ENCODE measurements at places on chromosomes 1 and 21. TPM values are rescaled to one million over a fixed set of nuclear protein-coding genes. Genes with fewer than 3 reads are reported as not detected.

LAPTM5 gene
- 647 TPM for total RNA-seq

GJA8 gene
- total RNA-seq, result not detected

HSD3B1 gene
- total RNA-seq, result not detected

DNASE2B gene
- total RNA-seq, result not detected

VSIG8 gene
- total RNA-seq, result not detected

KRTAP19-1 gene
- not detected for total RNA-seq

DNAI4 gene
- total RNA-seq, result 2.9 TPM

KRTAP11-1 gene
- total RNA-seq, result not detected

NUDT4B gene
- total RNA-seq, result 0.62 TPM

BARHL2 gene
- total RNA-seq, result not detected

BMP8B gene
- 0.16 TPM for total RNA-seq

PAX7 gene
- total RNA-seq, result not detected

PCP4L1 gene
- not detected for total RNA-seq

GJB5 gene
- total RNA-seq, result not detected

DMBX1 gene
- 0.13 TPM for total RNA-seq

F5 gene
- total RNA-seq, result 5.7 TPM

CD244 gene
- total RNA-seq, result 4.6 TPM

VWA1 gene
- total RNA-seq, result not detected

ICOSLG gene
- total RNA-seq, result 11.7 TPM
